ENCODE measurements at places on chromosomes 11 and 22.
A peak's percentile ranks its signal among the peaks of the same experiment; 100 is the strongest.

DNA sequence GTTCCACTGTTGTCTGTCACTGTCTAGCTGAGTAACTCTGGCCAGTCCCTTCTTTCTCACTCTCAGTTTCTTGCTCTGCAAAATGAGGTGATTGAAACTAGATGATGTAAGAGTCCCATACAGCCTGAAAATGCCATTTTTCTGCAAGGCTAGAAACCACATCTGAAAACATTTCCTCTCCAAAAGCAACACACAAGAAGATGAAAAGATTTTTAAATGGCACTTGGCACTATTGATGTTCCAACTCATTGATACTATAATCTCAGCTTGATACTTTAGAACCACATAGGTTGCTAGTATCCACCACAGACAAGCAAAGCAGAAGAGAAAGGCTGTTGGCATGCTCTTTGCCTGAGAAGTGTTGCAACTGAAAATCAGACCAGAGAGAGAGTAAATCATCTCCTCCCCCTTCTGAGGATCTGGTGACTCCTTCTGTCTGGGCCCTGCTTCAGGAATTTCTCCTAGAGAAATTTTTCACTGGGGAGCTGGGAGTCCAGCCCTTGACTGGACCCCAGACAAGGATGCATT, 1217.9 kb downstream of the LRRC4C start:
- peak; percentile 0 for DNase-seq

DNA sequence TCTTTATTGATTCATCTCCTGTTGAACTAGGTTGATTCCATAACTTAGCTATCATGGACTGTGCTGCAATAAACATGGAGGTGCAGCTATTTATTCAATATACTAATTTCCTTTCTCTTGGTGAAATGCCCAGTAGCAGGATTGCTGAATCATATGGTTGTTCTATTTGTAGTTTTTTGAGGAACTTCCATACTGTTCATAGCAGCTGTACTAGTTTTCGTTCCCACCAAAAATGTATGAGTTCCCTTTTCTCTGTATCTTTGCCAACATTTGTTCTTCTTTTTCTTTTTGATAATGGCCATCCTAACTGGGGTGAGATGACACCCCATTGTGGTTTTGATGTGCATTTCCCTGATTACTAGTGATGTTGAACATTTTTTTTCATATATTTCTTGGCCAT, 87.2 kb upstream of the NAV2 start:
- DNase-seq, result no peak

- peak; percentile 17 for DNase-seq
Observed at GRCh38 chr11:129694538-129694937, 121.1 kb upstream of the TMEM45B start.

GRCh38 chr11:133118563-133119268, 413.6 kb downstream of the OPCML start:
- DNase-seq, result no peak

DNA sequence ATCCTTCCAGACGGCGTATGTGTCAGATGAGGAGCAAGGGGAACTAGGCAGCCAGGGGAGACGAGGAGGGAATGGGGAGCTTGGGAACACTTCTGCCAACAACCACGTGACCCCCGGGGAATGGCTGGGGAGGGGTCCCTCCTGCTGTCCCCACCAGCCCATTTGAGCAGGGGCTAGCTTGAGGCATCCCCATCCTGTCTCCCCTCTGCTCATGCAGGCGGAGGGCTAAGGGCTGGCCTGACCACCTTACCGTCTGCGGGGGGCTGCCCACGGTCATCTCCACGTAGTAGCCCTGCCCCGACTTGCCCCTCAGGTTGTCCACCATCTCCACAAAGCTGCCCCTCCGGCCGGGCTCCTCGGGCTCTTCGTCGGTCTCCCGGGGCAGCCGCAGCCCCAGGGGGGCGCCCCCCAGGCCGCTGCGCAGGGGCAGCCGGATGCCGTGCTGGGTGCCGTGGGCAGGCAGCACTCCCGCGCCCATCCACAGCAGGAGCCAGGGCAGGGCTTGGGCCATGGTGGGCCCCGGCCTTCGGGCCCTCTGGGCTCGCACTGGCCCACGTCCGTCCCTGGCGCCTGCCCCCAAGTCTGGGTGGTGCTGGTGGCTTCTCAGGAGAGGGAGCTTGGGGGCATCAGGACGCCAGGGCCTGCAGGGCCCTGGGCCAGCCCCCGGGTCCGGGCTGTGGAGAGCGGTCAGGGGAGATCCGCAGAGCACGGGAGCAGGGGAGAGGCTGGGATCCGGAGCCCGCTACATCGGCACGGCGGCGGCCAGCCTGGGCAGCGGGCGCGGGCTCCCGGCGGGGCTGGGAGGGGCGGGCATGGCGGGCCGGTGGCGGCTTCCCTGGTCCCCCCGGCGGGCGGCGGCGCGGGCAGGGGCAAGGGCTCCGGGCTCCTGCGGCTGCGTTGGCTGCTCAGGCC, 515 bp downstream of the BACE1 start:
- DNase-seq, result no peak

DNA sequence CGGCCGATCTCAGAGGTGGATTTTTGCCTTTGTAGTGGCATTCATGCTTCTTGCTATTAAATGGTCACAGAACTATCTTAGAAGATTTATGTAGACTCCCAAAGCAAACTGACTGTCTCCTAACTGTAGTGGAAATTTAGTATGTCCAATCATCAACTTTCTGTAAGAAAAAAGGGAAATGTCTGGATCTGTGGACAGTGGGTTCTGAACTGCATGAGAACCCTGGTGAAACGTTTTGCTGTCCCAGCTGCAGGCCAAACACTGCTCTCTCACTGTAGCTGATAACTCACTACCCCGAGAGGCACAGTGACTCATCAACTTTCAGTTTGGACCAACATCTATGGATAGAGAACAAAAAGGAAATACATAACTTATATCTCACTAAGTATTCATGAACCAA, 387.1 kb downstream of the SOX6 start:
- peak; percentile 29 for DNase-seq

GRCh38 chr22:37032134-37032534, 12.6 kb downstream of the MPST start:
- no peak for DNase-seq

GRCh38 chr11:45518833-45519535, 146.4 kb downstream of the CHST1 start:
- no peak for DNase-seq

DNA sequence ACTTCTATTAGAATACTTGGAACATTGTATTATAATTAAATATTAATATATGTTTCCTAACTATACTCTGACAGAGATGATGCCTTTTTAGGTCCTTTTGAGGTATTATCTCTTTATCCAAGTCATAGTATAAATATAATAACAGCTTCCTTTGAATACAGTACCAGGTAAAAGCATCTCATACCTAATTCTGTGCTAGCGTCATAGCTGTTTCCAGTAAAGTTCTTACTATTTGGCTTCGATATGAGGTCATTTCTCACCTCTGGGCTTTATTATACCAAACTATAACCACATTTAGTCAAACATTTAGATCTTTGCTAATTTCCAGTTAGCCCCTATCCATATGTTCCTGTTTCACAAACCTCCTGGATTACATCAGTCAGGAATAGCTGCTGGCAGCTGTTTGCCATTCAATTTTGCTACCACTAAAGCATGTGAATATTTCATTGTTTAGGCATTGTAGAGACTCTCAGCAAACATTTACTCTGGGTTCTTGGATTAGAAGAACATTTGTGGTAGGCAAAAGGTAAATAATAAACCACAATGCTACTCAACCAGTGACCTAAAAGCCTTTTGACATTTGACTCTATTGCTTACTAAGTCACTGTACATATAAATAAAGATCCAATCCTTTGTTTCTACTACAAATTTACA, 255.1 kb downstream of the TTC28 start:
- DNase-seq, result peak; percentile 30

GRCh38 chr22:49446145-49446758, 381.4 kb downstream of the BRD1 start:
- DNase-seq, result no peak

- no peak for DNase-seq
Observed at GRCh38 chr11:12007769-12008737, at the start of gene DKK3. DKK3 (minus strand) TSS chr11:12008626; CDS start chr11:12008582, 44 bp downstream.

- no peak for DNase-seq
Observed at GRCh38 chr11:12414611-12415010, 37.2 kb downstream of the PARVA start.

- no peak for DNase-seq
Observed at GRCh38 chr22:37206118-37206840, 6.0 kb downstream of the SSTR3 start.

- DNase-seq, result no peak
Observed at GRCh38 chr22:49954991-49955580, 5.5 kb upstream of the PIM3 start.

GRCh38 chr22:37680191-37680851, 4.9 kb downstream of the LGALS1 start:
- DNase-seq, result no peak

- no peak for DNase-seq
Observed at GRCh38 chr11:2413742-2414579, 13.4 kb downstream of the TSSC4 start.

GRCh38 chr22:26615149-26615548, 2.7 kb downstream of the CRYBB1 start:
- no peak for DNase-seq

DNA sequence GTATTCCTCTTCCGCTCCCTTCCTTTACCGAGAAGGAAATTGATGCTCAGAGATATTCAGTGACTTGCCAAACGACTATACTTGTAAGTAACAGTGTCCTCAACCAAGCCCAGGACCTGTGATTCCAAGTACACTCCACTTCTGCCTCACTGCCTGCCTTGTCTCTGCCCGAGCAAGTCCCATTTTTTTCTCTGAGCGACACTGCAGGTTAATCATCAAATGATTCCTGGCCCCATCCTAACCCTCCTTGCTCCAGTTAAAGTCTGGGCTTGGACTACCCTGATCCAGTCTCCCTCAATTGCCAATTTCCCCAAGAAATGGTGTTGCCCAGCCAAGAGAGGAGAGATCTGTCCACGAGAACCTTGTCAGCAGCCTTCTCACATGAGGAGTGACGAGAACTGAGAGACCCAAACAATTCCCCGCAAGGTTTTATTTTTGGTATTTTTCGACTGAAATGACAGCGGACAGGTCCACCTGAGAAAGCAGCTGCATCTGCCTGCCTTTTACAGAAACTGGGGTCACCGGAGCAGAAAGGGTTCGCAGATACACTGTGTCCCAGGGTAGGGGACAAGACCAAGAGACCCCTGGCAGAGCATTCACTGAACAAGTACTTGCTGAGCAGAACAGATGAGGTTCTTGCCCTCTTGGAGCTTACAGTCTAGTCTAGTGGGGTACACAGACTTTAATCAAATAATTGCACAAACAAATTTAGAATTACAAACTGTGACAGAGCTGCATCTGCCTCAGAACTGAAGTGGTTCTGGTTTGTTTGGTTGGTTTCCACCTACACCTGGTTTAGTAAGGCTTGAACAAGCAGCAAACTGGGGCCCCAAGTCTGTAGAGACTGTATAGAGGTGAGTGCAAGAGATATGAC, 11.4 kb downstream of the POU2AF1 start:
- no peak for DNase-seq

GRCh38 chr22:36385491-36386350, 2.0 kb downstream of the MYH9 start:
- peak; percentile 86 for DNase-seq

- DNase-seq, result no peak
Observed at GRCh38 chr11:27414644-27415043, 51.6 kb upstream of the CCDC34 start.

GRCh38 chr11:83723999-83724398, 437.8 kb upstream of the CCDC90B start:
- DNase-seq, result peak; percentile 23

DNA sequence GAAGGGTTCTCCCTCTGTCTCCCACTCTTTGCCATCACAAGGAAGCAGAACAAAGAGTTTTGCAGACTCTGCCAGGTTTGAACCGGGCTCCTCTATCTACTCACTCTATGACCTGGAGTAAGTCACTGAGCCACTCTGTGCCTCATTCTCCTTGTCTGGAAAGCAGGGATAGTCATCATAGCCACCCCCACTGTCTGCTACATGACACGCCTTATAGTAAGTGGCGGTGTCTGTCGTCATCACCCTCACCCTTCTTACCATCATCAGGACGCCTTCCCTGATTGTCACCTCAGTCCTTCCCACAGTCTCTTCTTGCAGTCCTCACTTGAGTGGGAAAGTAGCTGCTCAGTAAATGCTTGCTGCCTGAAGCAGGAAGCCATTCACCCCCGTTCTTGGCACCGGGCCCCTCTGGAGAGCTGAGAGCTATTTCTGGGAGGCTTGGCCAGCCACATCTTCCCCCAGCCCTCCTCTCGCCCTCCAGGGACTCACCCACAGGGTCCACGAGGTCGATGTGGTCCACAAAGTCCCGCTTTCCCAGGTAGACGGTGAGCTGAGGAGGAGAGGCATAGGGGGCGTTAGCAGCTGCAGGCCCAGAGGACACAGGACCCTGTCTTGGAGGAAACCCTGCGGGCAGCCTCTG, 46.4 kb downstream of the TPBGL start:
- no peak for DNase-seq

- no peak for DNase-seq
Observed at GRCh38 chr22:27122574-27122973, 465.2 kb downstream of the MIAT start.

- DNase-seq, result no peak
Observed at GRCh38 chr11:134282121-134283045, 6.2 kb downstream of the GLB1L3 start.

DNA sequence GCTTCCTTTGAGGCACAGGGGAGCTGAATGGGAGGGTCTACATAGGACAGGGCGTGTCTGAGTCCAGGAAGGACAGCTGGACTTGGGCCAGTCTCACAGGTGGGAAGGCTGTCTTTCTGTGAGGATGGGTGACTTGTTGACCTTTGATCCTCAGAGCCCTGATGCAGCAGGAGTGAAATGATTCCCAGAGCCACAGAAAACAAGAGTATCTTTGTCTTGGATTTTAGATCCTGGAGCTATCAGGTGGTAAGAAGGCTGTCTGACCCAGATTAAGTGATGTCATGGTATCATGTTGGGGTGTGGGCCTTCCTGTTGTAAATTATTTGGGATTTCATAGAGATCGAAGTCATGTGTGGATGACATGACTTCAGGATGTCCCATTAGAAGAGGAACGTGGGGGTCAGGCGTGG, 15.0 kb downstream of the PTPRJ start:
- DNase-seq, result no peak

DNA sequence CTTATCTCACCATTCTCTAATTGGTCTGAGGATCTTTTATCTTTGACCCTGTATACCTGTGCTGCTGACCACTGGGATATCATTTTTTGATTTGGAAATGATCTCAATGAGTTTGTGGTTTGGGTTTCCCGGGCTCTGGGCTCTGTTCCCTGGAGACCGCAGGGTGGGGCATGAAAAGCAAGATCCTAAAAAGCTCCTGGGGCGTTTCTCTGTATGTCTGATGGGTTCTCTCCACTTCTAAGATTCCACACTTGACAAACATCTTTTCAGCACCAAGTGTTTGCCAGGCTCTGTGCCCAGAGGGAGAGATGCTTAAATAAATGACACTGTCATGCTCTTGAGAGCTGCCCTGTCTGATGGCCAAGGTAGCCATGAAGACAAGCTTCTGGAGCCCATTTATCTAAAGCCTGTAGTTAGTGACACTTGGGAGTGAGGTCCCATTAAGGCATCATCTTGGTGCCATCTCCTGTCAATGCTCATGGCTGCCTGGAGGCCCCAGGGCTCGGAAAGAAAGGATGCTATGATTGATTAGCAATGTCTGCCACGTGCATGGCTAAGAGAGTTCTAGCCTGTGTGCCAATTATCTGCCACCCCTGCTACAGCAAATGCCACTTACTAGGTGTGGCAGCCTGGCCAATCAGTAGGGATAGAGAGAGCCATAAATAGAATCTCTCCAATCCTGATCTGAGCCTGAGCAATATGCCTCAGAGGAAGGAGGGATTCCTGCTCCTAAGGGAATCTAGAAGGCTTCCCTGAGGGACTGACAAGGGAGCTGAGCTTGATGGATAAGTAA, 531.6 kb downstream of the MN1 start:
- no peak for DNase-seq

GRCh38 chr11:96123301-96123700, 199.4 kb upstream of the MTMR2 start:
- no peak for DNase-seq

- no peak for DNase-seq
Observed at GRCh38 chr11:76974179-76974891, 59.9 kb upstream of the B3GNT6 start.
